Omental fat pad (tissue), 4 donors: ENCODE measurements at places on chromosomes 11 and 22. TPM values are rescaled to one million over a fixed set of nuclear protein-coding genes. Genes with fewer than 3 reads are reported as not detected.
A peak's percentile ranks its signal among the peaks of the same experiment; 100 is the strongest.

- no peak for DNase-seq
These were observed 636 bp upstream of the PHOX2A start for GRCh38 chr11:72244361-72245262.

DNA sequence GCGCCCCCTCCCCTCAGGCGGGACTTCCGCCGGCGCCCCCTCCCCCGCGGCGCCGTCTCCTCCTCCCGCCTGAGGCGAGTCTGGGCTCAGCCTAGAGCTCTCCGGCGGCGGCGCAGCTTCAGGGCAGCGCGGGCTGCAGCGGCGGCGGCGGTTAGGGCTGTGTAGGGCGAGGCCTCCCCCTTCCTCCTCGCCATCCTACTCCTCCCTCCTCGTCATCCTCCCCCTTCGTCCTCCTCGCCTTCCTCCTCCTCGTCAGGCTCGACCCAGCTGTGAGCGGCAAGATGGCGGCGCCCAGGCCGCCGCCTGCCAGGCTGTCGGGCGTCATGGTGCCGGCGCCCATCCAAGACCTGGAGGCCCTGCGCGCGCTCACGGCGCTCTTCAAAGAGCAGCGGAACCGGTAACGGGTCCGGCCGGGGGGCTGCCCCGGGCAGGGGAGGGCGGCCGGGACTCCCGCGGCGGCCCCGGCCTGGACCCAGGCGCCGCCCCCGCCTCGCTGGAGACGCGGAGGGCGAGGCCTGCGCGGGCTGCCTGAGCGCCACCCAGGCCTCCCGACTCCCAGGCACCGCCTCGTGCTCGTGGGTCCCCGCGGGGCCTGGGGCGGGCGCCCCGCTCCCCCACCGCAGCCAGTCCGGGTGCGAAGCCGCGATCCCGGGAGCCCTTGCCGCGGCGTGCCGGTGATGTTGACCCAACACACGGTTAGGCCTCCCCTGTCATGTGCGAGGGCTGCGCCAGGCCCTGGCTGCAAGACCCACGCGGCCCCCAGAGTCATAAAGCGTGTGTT, at the start of gene ATXN10:
TSS of gene ATXN10 (plus strand) at position 52 of the 781 bp plus-strand sequence. CDS start at position 282, 230 bp downstream.
- DNase-seq = peak; percentile 33

- DNase-seq = no peak
These were observed 29.6 kb upstream of the FLI1 start for GRCh38 chr11:128664317-128664716.

GRCh38 chr22:43060183-43060582, 29.0 kb downstream of the TTLL1 start:
- no peak for DNase-seq

DNA sequence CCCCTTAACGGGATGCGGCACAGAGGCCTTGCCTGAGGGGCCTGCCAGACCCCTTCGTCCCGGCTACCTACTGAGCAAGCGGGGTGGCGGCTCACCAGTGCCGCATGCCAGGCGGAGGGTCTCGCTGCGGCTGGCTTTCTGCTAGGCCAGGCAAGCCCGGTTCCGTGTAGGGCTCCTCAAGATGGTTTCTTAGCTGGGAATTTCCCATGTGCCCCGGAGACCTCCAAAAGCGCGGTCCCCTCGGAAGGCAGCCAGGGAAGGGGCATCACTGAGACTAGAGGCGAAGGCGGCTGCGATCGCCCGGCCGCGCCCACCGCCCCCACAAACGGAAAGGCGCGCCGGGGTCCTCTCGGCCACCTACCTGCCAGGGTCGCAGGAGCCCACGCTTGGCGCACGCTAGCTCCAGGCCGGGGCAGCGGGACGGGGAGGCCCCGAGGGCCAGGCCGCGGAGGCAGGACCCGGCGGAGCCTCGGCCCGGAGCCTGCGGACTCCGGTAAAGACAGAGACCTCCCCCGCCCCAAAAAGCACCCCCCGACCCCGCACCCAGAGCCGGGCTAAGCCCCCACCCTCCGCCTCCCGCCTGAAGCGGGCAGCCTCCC, 23.8 kb downstream of the MICAL3 start:
- DNase-seq = no peak

GRCh38 chr11:44707094-44707493, 19.7 kb upstream of the TSPAN18 start:
- DNase-seq = no peak

DNA sequence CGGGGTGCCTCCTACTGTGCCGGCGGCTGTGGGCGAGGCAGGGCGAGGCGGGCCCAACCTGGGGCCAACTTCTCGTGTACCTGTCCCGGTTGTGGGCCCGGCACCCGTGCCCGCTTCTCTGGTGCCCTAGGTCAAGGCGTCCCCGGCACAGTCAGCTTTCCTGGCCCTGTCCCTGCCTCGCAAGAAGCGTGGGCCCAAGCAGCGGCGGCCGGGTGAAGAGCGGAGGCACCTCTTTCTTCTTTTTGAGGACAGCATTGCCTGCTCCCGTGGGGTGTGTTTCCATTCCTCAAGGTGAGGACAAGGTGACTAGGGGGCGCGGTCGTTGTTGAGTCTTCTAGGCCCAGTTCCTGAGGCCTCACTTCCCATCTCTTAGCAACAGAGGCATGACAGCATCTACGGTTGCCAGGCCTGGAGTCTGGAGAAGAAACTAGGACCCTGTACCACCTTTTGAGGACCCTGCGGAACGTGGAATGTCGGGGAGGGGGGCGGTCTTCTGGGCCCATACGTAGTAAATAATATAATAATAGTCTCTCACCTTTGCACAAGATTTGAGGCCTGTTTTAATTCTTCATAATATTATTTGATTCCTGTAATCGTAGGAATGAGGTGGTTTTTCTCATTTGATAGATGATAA, 418 bp downstream of the ACO2 start:
- DNase-seq = no peak

- DNase-seq = no peak
These were observed 63.7 kb downstream of the PACSIN2 start for GRCh38 chr22:42951093-42951710.

DNA sequence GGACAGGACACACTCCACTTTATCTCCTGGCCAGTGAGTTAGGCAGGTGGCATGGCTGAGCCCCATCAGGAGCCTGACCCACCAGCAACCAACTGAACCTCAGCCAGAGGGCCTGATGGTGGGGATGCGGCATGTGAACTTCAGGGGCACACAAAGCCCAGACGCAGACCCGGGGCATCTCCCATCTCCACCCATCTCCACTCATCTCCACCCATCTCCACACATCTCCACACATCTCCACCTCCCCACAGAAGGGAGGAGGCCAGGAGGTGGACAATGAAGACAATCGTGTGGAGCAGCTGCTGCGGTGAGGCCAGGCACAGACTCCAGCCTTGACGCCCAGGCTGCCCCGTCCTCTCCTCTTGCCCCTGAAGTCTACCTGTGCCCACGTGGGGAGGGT, 340.8 kb downstream of the CTTN start:
- DNase-seq = no peak

- DNase-seq = no peak
These were observed 960.1 kb upstream of the FAT3 start for GRCh38 chr11:91264481-91264880.

DNA sequence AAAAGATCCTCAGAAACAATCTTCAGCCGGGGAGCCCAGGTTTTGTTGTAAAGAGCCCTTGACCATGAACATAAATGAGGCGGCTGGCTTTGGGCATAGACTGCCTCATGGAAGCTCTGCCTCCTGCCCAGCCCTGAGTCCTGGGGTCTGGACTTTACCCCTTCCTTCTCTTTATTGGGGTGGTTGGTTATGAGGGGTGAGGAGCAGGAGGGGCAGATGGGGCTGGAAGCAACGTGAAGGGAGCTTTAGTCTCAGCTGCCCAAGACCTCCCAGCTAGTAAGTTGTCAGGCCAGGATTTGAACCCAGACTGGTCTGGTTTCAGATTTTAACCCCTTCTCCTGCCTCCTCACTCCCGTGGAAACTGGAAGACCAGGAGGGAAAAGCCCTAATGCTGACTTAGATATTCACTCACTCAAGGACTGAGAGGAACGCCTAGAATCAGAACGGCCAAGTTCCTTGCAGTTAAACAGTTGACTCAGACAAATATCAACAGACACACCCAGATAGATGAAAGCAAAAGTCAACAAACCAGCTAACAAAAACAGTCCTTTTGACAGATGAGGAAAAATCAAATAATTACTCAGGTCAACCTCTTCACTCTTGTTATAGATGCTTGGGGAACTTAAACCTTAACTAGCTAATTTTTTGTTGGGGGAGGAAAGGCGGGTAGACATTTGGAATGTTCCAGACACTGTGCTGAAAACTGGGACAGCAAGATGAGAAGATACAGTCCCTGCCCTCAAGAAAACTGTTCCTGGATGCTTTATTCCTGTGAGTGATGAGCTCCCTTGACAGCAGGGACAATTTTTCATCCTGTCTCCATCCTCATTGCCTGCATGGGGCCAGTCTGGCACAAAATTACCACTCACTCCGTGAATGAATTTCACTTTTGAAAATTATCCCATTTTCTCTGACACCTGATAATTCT, 20.8 kb upstream of the ARRB1 start:
- DNase-seq = no peak

DNA sequence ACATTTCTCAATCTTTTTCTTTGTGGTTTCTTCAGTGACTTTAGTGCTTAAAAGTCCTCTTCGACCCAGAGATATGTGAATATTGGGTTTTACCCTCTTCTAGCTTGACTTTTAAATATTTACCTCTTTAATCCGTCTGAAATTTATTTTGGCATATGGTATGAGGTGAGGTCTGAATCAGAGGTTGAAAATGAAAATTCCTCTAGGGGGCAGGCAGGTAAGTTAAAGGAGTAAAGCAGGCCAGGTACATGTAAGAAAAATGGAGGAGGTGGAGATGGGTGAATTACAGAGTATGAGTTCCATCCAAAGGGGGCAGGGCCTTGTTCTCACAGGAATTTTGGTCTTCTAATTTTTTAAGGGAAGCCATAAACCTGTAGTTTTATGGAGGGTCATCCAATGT, 263.8 kb upstream of the NARS2 start:
- no peak for DNase-seq

DNA sequence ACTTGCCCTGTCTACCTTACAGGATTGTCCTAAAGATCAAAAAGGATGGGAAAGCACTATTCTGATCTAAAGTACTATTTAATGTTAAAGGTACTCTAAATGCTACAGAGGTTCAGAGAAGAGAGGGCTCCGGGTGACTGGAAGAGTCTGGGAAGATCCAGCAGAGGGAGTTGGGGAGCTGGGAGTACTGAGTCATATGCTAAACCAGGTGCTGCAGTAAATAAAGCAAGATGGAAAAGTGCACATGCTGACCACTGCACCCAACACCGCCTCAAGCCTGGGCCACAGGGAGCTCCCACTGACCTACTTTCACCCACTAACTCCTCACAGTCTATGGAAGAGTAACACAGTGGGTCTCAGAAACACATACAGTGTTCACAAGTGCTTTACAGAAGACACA, 49.3 kb downstream of the WT1 start:
- no peak for DNase-seq

GRCh38 chr22:50089682-50090411, at the start of gene MOV10L1:
Gene MOV10L1, plus strand, starts transcription at chr22:50090006. Its CDS starts 83 bp downstream, at chr22:50090089.
- no peak for DNase-seq

Gene SMCO4
- 22.2 TPM for total RNA-seq

Gene PRCP
- total RNA-seq = 59.6 TPM
